ENCODE measurements at places on chromosomes 4 and X. TPM values are rescaled to one million over a fixed set of nuclear protein-coding genes. Genes with fewer than 3 reads are reported as not detected.

DNA sequence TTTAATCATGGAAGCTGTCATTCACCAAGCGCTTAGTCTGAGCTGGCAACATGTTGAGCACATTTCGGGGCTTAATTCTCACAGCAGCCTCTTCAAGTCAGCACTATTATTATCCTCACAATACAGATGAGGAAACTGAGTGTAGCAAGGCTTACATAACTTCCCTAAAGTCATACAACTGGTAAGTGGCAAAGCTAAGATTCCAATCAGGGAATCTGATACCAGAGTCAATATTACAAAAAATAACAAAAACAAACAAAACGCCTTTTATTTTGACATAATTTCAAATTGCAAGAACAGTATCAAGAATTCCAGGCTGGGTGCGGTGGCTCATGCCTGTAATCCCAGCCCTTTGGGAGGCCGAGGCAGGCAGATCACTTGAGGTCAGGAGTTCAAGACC is 120.4 kb upstream of the DUSP21 start:
- no peak for DNase-seq

- no peak for DNase-seq
Observed at GRCh38 chr4:26692014-26692726, 108.3 kb downstream of the TBC1D19 start.

- DNase-seq: no peak
Observed at GRCh38 chrX:71515038-71515396, 17.9 kb upstream of the OGT start.

DNA sequence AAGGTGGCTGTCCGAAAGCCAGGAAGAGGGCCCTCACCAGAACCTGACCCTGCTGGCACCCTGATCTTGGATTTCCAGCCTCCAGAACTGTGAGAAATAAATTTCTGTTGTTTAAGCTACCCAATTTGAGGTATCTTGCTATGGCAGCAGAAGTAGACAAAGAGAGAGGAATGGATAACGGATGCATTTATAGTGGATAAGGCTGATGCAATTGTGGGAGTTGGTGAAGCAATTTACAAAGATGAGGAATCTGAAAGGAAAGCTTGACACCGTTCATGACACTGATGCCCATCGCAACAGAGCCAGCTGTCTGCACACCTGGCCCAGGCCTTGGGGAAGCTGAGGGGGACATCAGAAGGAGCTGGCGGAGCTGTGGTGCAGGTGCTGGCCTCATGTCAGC is 35.7 kb upstream of the MSL3 start:
- no peak for DNase-seq

DNA sequence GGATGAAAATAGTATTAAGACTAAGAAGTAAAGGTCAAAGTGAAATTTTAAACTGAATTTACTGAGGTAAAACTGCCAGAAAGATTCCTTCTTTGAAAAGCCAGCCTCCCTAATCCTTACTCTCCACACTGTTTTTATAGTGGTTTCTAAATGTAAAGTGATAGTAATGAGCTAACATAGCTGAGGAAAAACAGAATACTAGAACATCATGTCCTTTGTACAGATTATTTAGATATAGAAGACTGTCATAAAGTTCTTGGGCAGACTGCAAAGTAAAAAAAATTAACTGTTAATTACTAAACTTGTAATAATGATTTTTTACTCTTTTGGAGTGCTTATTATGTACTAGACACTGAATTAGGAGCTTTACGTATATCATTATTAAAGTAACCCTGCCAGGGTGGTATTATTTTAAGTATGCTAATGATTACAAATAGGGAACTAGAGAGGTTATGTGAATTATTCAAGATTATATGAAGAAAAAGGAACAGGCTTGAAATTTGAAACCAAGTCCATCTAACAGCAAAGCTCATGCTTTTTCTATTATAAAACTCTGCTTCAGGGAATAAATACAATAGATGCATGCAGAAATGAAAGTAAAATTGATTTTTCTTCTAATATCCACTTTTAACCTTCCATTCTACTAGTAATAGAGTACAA is 150.5 kb downstream of the TBCK start:
- no peak for DNase-seq

GRCh38 chr4:70885174-70885573 is 17.0 kb upstream of the MOB1B start:
- DNase-seq: no peak

- DNase-seq: peak; percentile 21
Observed at GRCh38 chr4:168183717-168184571, 91.6 kb downstream of the ANXA10 start.

- DNase-seq: no peak
Observed at GRCh38 chr4:163537114-163537513, 42.6 kb downstream of the TMA16 start.

DNA sequence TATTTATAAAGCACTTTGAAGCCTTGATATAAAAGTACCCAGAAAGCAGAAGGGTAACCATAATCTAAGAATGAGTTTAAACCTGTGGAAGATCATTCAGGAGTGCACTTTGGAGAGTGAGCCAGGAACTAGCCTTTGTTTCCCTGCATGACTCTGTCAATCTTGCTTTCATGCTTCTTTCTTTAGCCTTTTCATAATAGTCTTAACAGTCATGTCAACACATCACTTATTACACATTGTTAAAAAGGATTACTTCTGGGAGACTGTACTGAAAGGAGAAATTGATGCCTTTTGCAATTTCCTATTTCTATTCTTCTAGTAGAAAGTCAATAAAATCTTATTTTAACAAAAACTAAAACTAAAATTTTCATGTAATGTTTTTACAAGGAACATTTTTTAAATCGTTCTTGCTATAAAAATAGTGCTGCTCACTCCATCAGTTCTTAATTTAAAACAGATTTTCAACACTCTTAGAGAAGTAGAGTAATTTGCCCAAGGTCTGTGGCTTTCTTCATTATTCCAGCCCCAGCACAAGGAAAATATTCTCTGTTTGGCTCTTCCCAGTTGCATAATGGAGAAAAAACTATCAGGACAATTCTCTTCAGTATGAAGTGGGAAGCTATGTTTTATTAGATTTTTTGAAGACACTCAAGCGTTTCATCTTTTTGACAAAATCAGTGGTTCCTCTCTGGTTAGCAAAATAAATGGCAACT is 35.4 kb upstream of the SPP1 start:
- no peak for DNase-seq

- DNase-seq: no peak
Observed at GRCh38 chr4:128803783-128804182, 5.7 kb upstream of the JADE1 start.

DNA sequence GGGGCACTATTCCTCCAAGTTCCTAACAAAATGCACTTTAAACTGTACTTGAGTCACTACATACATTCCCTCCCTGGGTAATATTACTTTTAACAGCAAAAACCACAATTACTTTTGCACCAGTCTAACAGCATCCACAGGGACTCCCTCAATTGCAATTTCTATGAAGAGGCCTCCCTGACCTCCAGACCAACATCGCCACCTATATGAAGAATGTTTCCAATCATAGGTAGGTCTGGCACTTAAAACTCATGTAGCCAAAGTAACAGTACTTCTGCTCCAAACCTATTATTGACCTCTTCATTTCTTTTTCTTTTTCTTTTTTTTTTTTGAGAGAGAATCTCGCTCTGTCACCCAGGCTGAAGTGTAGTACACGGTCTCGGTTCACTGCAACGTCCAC is 15.6 kb downstream of the NR3C2 start:
- DNase-seq: no peak

DNA sequence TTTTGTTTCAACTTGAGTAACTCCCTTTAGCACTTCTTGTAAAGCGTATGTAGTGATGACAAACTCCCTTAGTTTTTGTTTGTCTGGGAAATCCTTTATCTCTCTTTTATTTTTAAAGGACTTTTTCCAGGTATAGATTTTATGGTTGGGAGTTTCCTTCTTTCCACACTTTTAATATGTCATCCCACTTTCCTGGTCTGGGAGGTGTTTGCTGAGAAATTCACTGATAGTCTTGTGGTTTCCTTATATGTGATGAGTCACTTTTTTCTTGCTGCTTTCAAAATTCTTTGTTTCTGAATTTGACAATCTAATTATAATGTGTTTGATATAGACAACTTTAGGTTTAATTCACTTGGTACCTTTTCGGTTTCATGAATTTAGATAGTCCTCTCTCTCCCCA is 353.9 kb downstream of the GPAT3 start:
- no peak for DNase-seq

DNA sequence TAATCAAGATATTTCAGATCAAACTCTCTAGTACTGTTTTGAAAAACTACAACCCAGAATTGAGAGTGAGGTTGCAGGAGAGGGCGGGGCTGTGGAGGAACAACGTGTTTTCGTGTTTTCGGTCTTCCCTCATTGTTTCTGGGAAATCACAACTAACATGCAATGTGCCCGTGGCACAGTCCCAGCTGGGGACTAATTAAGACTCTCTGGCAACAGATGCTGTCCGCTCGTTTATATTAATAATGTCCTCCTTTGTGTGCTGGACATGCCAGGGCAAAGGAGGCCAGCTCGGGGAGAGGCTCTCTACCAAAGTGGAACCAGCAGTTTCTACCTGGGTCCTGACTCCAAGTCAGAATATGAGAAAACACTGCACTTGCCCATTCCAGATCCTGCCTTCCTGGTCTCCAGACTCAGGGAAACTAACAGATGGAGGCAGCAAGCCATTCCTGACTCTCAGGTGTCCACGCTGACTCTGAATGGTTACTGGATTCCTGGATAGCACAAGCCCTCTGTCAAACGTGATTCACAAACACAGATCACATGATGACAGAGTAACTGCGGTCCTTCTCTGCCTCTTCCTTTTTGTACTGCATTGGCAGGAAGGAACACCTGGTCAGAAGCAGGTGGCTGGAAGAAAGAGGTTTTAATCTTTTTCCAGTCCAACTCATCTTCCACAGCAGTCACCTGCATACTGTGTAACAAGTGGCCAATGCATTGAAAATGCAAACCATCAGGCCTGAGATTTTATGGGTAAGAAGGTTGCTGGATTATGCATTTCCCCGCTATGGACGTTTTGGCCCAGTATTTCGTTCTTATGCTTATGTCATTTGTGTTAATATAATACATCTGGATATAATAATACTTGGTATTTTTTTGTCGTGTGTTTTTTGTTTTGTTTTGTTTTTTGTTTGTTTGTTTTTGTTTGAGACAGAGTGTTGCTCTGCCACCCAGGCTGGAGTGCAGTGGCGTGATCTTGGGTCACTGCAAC is 65.0 kb downstream of the COQ2 start:
- no peak for DNase-seq

DNA sequence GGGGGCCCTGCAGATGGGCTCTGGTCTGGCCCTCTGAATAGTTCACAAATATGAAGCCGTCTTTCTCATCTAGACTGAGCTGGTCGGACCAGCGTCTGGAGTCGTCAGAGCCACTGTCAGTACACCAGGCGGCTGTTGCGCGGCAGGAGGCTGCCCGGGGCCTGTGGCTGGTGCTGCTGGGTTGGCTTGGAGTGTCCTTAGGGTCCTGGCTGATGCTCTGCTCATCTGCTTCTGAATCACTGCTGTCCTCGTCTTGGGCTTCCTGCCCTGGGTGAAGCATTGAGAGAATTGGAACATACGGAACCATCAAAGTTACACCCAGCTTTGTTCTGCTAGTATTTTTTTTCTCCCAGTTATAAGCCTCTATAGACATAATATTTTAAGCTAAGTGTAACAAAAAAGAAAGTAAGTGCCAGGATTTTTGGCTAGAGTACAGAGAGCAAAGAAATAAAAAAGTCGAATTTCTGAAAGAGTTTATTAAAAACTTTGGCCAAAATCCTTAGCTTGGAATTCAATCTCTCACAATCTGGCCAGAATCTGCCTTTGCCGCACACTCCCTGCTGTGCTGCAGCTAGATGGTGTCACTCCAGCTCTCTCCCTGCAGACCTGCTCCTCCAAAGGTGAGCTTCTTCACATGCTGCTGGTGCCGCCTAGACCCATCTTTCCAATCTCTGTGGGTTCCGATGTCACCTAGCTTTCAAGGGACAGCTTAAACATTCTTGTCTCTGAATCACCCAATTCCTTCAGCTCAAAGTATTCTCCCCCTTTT is 96.2 kb downstream of the CDS1 start:
- DNase-seq: no peak

DNA sequence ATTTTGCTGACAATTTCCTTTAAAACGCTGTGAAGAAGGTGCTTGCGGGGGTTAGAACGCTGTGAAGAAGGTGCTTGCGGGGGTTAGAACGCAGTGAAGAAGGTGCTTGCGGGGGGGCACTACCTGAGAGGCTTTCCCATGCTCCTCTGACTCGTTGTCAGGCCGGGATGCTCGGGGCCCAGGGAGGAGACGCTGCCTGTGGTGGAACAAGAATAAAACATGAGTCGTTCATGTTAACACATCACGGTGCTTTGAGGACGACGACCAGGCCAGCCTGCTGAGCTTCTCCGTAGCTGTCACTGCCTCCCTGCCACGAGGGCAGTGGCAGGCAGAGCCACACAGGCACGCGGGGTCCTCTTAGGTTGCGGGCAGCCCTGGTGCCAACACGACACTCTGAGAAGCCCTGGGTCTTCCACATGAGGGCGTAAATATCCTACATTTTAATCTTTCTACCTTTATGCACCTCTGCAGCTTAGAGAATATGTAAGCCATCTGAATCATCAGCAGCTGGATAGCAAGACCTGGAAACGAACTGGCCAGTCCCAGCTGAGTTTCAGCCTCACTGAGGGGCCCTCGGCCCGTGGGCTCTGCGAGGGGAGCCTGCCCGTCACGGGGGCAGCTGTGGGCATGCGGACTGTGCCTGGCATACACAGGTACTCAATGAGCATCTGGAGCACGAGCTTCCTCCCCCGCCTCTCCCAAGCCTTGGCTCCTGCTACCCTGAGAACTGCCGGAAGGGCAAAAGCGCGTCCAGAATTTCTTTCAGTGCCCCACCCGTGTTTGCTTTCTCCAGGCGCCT is 47.0 kb downstream of the FGFRL1 start:
- no peak for DNase-seq

DNA sequence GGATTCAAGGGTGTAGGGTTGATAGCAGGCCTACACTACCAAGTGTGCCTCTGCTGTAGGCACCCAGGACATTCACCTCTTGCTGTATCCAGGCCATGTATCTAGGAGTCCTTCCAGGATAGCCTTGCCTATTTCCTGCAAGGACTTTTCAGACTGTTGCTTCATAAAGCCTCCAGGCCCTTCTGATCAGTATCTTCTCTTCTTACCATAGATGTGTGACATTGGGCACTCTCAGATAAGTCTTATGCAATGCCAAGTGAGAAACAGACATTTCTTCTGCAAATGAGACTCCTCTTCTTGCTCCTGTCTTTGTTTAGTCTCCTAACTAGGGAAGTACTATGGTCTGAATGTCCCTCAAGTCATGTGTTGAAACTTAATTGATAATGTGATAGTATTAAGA is 386.8 kb downstream of the ANKRD50 start:
- DNase-seq: no peak

The SPANXA2 gene
- not detected for polyA plus RNA-seq

The RHOXF1 gene
- 3.0 TPM for polyA plus RNA-seq

The ADH1C gene
- 77.4 TPM for polyA plus RNA-seq

The POU4F2 gene
- not detected for polyA plus RNA-seq

The CCNB3 gene
- polyA plus RNA-seq: 1.6 TPM

The SNX25 gene
- 26.0 TPM for polyA plus RNA-seq

The VEGFC gene
- polyA plus RNA-seq: 17.1 TPM

The MAGEA12 gene
- polyA plus RNA-seq: not detected

The TMSB15A gene
- 80.4 TPM for polyA plus RNA-seq

The POF1B gene
- 0.91 TPM for polyA plus RNA-seq

The NLRP2B gene
- 0.12 TPM for polyA plus RNA-seq

The PAGE2 gene
- not detected for polyA plus RNA-seq

The GPR50 gene
- polyA plus RNA-seq: 0.10 TPM
